ENCODE measurements at places on chromosomes 16 and 17.
A peak's percentile ranks its signal among the peaks of the same experiment; 100 is the strongest.

DNA sequence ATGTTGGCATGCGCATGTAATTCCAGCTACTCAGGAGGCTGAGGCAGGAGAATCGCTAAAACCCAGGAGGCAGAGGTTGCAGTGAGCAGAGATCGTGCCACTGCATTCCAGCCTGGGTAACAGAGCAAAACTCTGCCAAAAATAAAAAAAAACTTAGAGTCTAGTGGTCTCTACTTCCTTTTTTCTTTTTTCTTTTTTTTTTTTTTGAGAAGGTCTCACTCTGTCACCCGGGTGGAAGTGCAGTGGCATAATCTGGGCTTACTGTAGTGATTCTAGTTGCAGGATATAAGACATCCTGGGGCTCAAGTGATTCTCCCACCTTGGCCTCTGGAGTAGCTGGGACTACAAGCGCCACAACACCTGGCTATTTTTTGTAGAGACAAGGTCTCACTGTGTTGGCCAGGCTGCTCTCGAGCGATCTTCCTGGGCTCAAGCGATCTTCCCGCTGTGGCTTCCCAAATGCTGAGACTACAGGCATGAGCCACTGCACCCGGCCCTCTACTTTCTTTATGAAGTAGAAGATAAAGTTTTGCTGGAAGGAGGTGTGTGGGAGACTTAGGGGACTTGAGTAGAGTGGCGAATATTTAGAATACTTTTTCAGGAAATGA, 47.9 kb upstream of the TAOK1 start:
- no peak for DNase-seq

DNA sequence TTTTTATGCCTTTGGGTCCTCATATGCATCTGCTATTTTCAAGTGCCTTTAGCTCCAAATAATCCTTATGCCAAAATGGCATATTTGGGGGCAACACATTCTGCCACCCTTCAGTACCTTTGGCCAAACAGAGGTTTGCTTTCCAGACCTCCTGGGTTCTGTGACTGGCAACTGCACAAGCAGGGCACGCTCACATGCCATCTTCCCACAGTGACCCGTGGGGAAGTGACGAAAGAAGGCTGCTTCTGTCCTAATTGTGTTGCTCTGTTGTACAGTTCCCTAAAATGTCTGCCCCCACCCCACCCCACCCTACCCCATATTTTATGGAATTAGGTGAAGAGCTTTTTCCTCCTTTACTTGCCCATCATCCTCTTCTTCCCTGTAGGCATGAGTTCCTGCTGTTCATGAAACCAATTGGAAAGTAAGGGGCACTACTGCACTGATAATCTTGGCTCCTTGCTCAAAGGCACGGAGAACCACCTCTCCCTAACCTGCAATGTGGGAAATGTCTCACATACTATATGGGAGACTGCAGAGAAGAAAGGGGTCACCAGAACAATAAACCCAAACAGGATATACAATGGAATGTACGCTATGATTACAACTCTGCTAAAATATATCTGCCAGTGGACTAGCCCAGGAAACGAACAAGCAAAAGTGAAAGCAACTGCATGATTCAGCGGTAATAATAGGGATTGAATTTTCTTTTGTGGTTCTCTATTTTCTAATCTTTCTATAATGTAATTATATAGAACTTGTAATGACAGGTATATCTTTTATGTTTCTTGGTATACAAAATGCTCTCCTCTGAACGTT, 3.3 kb upstream of the SLFN12L start:
- DNase-seq, result no peak

DNA sequence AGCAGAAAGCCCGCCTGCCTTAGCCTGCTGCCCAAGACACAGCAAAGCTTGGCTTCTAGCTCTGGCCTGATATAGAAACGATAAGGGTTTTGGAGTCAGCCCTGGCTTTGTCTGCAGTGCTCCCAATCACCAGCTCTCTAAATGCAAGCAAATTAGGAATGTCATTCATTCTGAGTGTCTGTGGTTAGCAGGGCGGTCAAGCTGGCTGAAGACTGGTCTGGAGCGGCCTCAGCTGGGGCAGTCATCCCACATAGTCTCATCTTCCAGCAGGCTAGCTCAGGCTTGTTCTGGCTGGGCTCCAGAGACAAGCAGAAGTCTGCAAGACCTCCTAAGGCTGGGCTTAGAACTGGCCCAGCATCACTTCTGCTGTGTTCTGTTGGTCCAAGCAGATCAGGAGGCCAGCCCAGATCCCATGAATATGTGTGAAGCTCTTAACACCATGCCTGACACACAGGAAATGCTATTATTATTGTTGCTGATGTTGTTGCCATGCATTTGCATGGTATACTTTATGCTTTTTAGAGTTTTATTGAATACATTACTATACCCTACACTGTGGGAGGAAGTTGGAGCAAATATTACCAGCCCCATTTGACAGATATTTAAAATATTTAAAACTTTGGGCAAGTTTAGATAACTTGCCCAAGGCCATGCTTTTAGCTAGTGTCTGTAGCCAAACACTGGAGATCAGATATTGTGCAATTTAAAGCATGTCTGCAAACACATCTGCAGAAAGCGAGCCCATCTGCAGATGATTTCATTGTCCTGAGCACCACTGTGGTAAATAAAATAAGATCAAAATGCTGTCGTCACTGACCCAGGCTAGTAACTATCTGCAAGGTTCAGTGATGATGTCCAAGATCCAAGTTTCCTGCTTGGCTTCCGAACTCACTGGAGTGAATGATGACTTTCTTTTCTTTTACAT, 24.8 kb downstream of the TMC7 start:
- no peak for DNase-seq

DNA sequence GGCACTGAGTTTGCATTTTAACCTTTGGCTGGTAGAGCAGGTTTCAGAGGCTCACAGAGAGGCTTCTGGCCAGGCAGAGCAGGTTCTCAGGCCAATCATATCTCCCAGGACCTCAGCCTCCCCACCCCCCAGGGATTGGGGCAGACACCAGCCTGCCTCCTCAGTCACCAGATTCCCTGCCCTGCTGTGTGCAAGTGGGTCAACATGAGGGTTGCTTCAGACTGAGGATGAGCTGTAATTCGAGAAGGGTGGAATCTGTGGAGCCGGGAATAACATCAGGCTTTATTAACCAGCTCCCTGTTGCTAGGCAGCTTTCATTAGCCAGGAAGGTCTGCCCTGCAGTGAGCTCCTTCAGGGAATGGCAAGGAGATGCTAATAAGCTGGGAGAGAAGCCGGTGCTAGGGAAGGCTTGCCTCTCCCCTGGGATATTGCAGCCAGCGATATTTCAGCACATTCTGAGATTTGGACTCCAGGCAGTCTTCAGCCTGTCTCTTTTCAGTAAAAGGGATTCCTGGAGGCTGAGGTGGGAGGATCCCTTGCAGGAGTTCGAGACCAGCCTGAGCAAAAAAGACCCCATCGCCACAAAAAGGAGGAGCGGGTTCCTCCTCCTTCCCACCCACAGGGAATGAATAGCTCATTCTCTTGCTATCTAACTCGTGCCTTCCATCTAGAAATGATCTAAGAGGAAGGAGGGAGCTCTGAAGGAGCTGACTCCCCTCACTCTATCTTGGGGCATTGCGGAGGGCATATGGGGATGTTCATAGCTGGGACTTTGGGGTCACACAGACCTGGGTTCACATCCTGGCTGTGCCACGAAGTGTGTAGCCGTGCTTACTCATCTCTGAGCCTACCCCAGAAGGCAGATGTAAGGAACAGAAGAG, 10.7 kb downstream of the SGSM2 start:
- DNase-seq, result peak; percentile 45

DNA sequence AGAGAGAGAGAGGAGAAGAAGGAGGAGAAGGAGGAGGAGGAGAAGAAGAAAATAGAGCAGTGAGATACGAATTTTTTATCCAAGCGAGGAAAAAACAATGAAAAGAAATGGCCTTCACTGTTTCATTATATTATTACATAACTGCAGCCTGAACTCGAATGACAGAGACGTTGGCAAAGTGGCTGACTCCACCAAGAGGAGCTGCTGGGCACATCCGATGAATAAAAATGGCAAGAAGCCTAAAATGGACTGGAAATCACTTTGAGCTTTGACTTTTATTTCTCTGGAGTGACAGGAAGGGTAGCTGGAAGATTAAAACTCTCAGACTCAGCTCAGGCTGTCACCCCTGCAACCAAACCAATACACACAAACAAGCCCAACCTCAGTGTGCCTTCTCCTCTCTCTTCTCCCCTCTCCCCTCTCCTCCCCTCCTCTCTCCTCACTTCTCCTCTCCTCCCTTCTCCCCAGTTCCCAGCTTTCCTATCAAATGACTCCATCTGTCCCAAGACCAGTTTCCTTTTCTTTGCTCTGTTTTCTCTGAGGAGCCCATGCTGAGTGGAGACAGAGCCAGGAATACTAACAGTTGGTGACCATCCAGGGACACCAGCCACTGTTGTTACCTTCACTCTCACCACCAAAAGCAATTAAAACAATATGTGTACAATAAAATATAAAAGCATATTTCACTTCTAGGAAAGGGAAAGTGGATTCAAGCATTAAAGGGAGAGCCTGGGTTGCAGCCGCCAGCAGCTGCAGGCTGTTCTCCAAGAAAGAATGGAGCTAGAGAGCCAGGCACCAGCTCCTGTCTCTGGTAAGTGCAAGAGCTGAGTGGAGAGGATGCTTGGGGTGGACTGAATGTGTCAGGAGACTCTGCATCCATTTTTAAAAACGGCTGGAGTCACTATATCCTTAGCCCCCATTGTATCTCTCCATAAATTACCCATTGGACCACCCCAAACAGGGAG, 51.2 kb downstream of the SOX9 start:
- DNase-seq, result no peak

DNA sequence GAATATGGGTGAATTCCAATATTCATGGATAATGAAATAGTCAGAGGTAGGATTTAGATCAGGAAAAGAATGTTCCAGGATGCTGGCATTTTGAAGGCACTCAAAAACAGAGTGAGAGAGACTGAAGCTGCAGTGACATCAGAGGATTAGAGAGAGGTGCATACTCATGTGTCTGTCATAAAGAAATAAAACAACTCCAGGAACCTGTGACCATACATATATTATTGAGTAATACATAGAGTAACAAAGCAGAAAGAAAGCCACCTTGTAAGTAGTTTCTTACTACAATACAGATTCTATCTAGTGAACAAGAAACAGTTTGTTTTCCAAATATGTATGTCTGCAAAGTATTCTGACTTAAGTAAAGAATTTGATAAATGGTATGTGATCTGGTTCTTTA, 62.3 kb upstream of the PHOSPHO1 start:
- no peak for DNase-seq

DNA sequence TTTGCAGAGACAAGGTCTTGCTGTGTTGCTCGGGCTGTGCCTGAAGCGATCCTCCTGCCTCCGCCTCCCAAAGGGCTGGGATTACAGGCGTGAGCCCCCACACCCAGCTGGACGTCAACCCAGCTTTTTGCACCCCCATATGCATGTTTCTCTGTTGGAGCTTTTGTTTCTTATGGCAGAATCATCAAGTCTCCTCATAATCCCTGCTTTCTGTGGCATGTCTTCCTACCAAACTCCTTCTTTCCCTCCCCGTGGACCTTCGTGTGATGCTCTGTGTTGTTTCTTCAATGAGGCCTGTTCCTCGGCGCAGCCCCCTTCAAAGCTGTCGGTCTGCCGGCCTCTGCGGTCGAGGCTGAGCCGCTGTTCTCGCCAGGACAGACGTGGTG, 71.6 kb downstream of the METRNL start:
- no peak for DNase-seq

GRCh38 chr16:30490210-30490609, 17.7 kb downstream of the ITGAL start:
- no peak for DNase-seq

DNA sequence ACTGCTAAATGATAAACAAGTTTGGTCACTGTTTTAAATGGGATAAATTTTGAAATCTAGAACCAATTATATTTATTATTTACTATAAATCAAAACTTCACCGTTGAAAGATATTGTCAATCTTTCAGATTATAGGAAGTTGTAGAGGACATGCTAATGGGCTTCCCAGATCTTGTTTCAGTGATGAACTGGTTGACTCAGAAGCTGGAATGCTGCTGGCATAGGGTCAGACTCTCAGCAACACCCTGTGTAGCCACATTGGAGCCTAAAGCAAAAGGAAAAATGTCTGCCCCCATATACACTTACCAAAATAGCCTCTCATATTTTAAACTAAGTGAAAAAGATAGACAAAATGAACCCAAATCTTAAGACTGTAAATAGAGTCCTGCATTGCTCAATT, 916.9 kb upstream of the SOX9 start:
- DNase-seq, result no peak

- no peak for DNase-seq
Observed at GRCh38 chr17:17171186-17171585, 34.9 kb downstream of the PLD6 start.

- no peak for DNase-seq
Observed at GRCh38 chr17:51454456-51454978, 194.2 kb downstream of the UTP18 start.

DNA sequence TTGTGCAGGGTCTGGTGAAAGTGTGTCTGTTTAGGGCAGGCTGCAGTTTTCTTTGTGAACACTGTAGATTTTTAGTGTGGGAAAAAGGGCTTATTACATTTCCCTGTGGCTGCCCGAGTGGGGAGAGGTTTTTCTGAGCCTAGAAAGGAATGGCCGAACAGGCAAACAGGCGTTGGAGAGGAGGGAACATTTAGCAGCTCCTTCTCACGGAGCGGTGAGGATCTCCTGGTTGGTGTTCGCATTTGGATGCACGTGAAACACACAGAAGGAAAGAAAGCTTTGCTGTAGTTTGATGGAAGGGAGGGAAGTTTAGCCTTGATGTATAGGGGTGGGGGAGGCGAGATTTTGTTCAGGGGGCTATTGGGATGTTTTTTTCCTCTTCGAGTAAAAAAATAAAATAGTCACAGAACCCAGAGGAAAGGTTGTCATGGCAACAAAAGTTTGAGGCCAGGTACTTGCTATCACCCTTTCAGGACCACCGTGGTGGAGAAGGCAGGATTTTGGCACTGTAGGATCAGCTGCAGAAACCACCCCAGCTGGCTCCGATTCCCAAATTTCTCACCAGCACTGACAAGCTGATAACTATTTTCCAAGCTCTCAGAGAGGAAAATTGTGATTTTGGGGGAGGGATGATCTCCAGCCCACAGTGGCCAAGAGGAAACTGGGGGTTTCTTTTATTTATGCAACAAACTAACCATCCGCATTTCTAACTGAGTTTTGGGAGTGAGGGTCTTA, 3.5 kb downstream of the GSG1L start:
- no peak for DNase-seq

DNA sequence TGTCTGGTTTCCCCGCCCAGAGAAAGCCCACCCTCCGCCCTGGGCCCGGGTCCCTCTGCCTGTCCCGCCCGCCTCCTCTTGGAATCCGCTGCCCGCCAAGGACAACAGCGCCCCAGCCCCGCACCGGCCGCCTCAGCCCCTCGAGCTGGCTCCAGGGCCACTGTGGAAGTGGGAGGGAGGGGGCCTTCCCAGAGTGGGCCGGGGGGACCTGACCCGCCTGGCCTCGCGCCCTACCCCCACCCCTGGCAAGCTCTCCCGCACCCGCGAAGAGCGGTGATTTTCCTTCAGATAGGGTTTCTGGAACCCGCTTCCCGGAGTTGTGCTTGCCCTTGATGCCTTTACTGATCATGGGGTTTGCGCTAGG, 2.3 kb upstream of the CBX8 start:
- DNase-seq, result no peak

- no peak for DNase-seq
Observed at GRCh38 chr16:84080813-84081212, 35.9 kb downstream of the MBTPS1 start.
